ENCODE measurements at places on chromosomes 13 and 19.
A peak's percentile ranks its signal among the peaks of the same experiment; 100 is the strongest.

DNA sequence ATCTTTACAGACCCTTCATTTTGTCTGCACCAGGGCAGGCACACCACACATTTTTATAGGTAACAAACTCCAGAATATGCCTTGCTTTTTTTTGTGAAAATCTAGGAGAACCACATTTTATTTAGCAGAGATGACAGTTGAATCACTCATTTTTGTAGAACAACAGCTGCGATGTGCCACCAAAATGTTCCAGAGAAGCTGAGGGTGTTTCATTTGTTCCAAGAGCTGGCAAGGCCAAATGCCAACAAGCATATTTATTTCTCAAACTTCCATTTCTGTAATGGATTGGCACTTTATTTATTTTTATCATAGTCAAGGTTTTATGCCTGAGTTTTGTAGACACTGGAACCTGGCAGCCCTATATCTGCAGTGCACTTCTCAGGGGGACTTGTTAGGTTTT is 10.4 kb downstream of the OLFM4 start:
- no peak for DNase-seq

GRCh38 chr19:8413629-8413995 is 507 bp downstream of the MARCHF2 start:
- no peak for DNase-seq

- no peak for DNase-seq
Measured at GRCh38 chr13:93771782-93772181, 545.2 kb downstream of the GPC6 start.

DNA sequence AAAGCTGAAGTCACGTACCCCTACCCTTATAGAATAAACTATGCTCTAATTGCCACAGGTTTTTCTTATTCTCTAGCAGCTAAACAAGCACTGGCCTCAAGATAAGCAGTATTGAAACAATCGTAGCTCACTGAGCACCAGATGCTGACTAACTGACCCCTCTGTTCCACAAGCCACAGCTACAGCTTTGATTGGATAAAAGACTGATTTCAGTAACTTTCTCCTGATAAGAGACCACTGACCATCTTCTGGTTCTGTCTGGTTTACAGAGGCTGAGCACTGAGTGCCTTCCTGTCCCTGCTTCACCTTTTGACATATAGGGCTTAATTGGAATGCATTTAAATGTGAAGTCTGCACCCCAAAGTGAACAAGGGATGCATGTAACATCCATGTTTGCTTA is 8.4 kb upstream of the RAP2A start:
- no peak for DNase-seq

- no peak for DNase-seq
Measured at GRCh38 chr19:21751384-21751783, 16.0 kb downstream of the ZNF100 start.

DNA sequence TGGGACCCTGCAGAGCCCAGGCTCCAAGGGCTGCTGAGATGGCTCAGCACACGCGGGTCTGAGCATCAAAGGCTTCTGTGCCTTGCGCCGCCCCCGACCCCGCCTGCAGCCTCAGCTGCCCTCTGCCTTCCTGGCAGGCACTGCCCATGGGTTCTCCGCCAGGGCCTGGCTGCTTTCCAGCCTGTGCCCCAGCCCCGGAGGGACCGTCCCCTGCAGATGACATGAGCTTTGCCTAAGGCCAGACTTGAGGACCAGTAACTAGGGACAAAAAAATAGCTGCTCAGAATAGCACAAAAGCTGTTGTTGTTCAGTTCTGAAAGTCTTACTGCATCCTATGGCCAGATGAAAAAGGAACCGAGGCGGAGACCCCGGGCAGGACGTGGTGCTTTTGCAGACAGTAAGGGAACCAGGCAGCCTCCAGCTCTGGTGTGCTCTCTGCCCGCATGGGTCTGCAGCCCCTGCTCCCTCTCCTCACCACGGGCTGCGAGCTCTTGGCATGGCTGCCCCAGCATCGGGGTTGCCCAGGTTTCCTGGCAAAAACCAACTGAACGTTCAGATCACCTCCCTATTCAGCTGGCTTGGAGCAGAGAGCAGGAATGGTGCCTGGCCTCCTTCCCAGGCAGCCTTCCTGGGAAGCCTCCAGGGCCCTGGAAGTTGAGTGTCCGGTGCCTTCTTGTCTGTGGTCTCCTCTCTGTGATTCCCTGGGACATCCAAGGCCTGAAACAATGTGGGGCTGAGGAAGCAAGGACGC is 12.5 kb upstream of the CFAP97D2 start:
- no peak for DNase-seq

DNA sequence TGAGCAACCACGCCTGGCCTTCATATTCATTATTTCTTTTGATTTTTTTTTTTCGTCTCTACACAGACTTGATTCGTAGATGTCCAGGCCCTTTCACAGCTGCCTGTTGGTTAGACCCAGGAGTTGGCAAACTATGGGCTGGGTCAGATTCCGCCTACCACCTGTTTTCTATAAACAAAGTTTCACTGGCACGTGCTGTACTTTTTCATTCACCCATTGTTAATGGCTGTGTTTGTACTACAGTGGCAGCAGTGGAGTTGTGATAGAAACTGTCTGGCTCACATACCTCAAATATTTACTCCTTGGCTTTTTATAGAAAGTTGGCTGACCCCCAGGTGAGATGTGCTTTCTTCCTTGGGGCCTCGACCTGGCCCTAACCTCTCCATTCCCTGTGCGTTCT is 72.9 kb upstream of the TEX29 start:
- DNase-seq, result no peak

DNA sequence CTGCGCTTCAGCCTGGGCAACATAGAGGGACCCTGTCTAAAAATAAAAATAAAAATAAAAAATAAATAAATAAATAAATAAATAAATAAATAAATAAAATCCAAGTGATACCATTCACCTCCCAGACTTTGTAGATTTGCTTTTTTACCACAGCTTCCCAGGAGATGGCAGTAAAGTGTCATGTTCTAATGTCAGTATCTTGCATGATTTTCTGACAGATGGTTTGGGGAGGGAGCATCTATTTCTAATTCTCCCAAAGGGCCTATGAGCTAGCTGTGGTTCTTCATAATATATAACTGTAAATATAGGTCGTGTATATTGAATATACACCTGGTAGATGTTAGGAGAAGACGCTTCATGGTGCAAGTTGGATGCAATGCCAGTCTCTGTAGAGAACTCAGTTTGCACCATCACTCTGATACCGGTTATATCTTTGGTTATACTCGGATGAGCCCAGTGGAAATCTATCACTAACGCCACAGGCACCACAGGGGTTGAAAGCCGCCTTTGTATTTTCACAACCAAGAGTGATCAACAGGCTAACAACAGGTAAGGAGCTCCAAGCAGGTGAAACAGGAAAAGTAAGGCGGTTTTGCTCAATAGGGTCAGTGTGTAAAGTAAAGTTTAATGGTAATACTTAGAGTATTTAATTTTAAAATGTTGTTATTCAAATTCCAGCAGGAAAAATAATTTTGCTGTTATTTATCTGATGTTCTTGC is 13.9 kb downstream of the APLP1 start:
- peak; percentile 42 for DNase-seq

- DNase-seq, result no peak
Measured at GRCh38 chr19:3176715-3177501, 1.7 kb upstream of the S1PR4 start.

- no peak for DNase-seq
Measured at GRCh38 chr13:86579662-86580061, 780.4 kb upstream of the SLITRK6 start.

- no peak for DNase-seq
Measured at GRCh38 chr13:101512650-101513049, 60.2 kb downstream of the ITGBL1 start.

GRCh38 chr19:18771328-18772242 is 19.5 kb downstream of the COMP start:
- no peak for DNase-seq

DNA sequence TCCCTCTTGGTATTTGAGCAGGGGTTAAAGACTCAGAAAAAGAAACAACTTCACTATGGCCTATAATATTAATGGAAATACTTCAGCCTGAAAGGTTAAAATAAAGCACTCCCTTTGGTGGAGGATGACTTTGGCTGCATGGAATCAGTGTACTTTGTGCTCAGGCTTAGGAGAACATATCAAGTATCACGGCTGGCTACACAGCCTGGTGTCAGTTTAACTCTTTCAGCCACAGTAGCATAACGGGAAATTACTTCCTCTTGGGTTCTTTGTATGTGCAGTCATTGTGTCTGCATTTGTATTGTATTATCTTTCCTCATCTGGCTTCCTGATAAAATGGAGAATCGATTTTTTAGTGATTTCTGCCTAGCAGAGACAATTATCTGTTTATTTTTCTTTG is 239.0 kb downstream of the GGACT start:
- no peak for DNase-seq

GRCh38 chr19:2823646-2824045 is 4.0 kb downstream of the ZNF554 start:
- no peak for DNase-seq

- peak; percentile 43 for DNase-seq
Measured at GRCh38 chr13:101514695-101515275, 62.3 kb downstream of the ITGBL1 start.

- no peak for DNase-seq
Measured at GRCh38 chr13:75225288-75226032, 256.5 kb downstream of the TBC1D4 start.

GRCh38 chr19:19324059-19324770 is 3.6 kb downstream of the MAU2 start:
- DNase-seq, result no peak

DNA sequence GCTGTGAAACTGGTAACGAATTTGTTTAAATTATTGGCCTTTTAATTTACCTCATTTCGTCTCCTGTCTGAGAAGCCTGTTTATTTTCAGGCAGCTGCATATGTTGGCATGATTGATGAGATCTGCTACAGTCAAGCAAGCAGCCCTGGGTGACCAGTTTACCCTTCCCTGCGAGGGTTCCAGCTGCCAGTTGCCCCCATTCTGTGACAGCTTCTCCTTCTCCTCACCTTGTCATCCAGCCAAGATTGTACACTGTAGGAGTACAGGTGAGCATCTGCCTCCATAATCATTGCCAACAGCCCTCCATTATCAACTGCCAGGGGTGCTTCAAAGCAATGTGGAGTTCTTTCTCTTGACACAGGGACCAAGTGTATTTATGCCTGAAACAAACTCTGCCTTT is 1979.9 kb upstream of the PRR20A start:
- DNase-seq, result peak; percentile 73

- no peak for DNase-seq
Measured at GRCh38 chr19:47798904-47799266, 5.5 kb downstream of the TPRX1 start.

DNA sequence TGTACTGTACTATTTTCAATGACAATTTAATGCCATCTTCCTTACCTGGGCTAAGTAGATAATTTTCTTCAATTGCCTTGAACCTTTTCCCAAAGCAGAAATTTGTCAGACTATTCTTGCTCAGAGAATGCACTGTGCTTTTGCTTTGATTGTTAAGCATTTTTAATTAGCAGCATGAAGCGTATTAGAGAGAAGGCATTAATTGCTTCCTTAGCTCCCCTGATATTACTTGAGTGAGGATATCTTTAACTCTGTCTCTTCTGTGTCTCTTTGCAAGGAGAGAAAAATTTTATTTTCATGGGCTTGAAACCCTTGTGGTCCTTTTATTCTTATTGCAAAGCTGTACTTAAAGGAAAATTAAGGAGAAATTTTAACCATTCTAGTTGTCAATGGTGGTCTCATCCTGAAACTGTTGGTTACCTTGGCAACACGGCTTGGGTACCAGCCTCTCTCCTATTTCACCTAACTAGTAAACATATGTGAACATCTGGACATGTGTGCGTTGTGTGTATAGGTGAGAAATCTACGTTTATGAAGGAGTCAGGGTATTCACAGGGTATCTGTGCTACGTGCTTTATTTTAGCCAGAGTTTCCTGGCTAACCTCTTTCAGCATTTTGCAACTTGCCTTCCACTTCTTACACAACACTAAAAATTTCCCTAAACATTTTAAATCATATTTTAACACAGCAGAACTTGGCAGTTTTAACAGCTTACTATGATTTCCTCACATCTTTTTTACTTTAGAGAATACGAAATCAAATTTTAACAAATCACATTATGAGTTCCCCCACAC is 225.5 kb downstream of the KLF5 start:
- no peak for DNase-seq

- DNase-seq, result no peak
Measured at GRCh38 chr13:86269511-86269910, 470.3 kb upstream of the SLITRK6 start.

Measured in NCI-H1417 treated with DMSO at 0.1 percent for 48 hours (cell line).